ENCODE measurements at places on chromosomes 7 and 10.

DNA sequence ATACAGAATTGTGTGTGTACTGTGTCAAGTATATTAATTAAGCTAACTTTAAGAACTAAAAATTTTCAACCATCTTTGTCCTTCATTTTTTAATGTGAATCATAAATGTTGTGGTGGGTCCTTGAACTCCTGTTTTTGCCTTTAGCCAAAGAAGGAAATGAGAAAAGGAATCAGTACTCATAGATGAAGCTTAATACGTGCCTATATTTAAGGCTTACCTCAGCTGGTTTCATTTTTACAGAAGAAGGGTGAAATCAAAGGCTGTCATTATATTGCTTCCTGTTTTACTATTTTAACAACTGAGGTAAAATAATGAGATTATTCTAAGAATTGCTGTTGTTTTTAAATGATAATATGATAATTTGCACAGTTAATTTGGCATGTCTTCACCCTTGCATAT lies 6.3 kb upstream of the SNX13 start:
- peak; percentile 37 for DNase-seq

GRCh38 chr10:17588420-17588819 lies 28.8 kb downstream of the HACD1 start:
- no peak for DNase-seq

DNA sequence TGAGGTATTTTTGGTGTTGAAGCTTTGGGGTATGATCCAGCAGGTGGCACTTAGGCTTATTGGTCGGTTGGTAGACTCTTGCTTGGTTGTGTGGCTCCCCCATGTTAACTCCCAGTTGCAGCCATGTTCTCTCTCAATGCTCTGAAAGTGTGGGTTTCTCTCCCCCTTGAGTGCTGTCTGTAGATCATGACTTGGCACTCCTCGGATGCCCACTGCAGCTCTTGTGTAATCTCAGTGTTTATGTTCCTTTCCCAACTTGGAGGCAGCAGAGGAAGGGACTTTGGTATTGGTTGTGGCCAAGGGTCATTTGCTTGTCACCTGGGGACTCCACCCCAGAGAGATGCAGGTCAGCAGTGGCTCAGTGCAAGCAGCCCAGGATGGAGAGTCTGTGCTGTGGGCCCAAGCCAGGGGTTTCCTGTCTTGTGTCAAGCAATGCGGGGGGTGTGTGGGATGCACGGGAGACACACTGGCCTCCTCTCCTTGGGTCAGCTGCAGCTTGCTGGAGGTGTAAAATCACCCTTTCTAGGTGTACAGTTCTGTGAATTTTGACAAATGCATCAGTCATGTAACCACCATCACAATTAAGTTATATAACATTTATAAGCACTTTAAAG lies 36.9 kb downstream of the PIK3CG start:
- no peak for DNase-seq

GRCh38 chr10:121108051-121108450 lies 256.9 kb downstream of the WDR11 start:
- no peak for DNase-seq

All from muscle of leg (tissue), 16 donors.